Activated CD4-positive, alpha-beta memory T cell treated with anti-CD3 and anti-CD28 coated beads for 36 hours (primary cell): ENCODE measurements at places on chromosomes 11 and 22.
A peak's percentile ranks its signal among the peaks of the same experiment; 100 is the strongest.

DNA sequence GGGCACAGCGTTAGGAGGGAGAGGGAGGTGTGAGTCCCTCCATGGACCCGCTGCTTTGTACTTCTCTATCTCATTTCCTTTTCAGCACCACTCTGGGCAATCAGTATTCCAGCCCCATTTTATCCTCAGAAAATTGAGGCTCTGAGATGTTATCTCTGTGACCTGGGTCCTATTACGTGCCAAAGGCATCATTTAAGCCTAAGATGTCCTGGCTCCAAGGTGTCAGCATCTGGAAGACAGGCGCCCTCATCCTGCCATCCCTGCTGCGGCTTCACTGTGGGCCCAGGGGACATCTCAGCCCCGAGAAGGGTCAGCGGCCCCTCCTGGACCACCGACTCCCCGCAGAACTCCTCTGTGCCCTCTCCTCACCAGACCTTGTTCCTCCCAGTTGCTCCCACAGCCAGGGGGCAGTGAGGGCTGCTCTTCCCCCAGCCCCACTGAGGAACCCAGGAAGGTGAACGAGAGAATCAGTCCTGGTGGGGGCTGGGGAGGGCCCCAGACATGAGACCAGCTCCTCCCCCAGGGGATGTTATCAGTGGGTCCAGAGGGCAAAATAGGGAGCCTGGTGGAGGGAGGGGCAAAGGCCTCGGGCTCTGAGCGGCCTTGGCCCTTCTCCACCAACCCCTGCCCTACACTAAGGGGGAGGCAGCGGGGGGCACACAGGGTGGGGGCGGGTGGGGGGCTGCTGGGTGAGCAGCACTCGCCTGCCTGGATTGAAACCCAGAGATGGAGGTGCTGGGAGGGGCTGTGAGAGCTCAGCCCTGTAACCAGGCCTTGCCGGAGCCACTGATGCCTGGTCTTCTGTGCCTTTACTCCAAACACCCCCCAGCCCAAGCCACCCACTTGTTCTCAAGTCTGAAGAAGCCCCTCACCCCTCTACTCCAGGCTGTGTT lies 829 bp upstream of the APOC3 start:
- DNase-seq, result no peak

GRCh38 chr11:29682856-29683255 lies 334.0 kb downstream of the KCNA4 start:
- no peak for DNase-seq

GRCh38 chr11:44607319-44607962 lies 42.0 kb downstream of the CD82 start:
- DNase-seq, result peak; percentile 55

DNA sequence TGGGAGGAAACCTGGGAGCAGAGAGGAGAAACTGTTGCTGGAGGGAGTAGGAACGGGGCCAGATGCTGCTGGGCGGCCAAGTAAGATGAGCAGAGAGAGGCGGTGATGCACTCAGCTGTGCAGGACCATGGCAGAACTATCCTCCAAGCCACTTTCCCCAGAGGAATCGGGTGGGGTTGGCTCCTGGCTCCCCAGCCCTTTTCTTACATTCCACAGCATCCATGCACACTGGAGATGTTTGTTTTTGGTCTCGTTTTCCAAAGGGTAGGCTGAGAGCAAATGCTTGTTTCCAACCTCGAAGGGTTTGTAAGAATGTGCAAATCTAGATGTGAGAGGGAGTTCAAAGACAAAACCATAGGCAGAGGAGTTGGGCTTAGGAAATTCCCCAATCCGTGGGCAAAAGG lies 73.2 kb downstream of the DBX1 start:
- no peak for DNase-seq

GRCh38 chr11:61667684-61668305 lies 12.4 kb upstream of the DAGLA start:
- DNase-seq, result no peak

DNA sequence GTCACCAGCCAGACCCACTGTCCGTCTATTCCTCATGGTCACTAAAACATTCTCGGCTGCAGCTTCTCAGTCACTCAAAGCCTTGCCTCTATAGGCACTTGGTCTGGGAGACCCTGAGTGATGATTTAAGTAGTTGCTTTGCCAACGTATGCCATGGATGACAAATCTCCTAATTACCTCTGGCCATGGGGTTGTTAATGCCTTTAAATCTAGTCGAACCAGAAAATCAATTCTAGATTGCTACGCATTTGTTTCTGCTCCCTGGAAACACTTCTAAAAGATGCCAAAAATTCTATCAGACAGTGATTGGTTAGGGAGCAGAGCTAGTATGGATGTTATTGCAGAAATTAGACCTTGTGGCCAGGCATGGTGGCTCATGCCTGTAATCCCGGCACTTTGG lies 57.0 kb upstream of the RTL6 start:
- DNase-seq, result no peak

DNA sequence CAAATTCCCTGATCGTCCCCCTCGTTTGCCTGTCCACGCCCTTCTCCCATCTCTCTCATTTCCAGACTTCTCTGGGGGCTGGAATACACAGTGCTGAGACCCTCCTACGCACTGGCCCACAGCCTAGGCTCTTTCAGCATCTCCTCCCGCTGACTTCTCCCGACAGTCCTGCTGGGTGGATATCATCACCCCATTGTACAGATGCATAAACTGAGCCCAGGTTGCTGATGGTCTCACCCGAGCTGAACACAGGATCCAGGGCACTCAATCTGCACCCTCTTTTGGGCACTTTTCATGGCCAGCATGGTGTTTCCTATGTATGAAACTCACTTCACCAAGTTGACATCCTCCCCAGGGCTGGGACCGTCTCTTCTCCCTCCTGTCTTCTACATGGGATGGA lies 31.7 kb upstream of the PICK1 start:
- DNase-seq, result no peak

DNA sequence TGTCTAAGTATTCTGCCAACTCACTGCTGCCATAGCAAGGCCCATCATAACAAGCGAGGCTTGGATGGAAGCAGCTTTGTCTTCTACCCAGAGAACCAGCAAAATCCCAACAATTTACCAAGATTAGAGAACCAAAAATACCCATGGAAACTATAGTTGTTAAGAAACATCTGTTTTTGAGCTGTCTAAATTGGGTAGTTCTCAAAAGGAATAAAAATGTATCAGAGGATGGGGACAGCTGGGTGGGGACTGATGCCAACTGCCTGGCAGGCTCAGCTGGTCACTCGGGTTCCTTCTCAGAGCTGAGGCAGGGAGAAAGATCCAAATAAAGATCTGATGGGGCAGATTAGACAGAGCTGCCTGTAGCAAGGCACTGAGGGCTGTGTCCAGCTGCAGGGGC lies 85.9 kb upstream of the GRK3 start:
- no peak for DNase-seq

- peak; percentile 34 for DNase-seq
Measured at GRCh38 chr11:77113382-77114088, 10.9 kb downstream of the OMP start.

GRCh38 chr11:74070723-74071492 lies 62.0 kb upstream of the UCP3 start:
- DNase-seq, result no peak

- no peak for DNase-seq
Measured at GRCh38 chr11:78659326-78660270, 84.9 kb upstream of the NARS2 start.

DNA sequence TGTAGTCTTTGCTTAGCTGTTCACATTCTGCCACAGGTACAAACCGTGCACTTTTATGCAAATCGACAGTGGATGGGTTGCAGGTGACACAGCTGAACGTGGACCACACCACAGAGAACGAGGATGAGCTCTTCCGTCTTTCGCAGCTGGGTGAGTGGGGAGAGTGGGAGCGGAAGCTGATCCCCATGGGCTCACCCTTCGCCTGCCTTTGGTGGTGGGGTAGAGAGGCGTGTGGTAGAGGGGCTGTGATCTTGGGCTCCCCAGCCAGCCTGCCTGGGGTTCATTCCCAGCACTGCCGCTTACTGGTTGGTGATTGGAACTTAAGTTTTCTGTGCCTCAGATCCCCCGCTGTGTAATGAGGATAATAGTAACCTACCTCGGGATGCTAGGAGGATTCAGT lies 19.1 kb downstream of the TAB1 start:
- DNase-seq, result no peak

GRCh38 chr11:35133656-35134055 lies 5.3 kb upstream of the CD44 start:
- DNase-seq, result peak; percentile 54

GRCh38 chr22:41491374-41492100 lies 22.6 kb downstream of the ACO2 start:
- no peak for DNase-seq
